ENCODE measurements at places on chromosomes 7 and 10. TPM values are rescaled to one million over a fixed set of nuclear protein-coding genes. Genes with fewer than 3 reads are reported as not detected.

DNA sequence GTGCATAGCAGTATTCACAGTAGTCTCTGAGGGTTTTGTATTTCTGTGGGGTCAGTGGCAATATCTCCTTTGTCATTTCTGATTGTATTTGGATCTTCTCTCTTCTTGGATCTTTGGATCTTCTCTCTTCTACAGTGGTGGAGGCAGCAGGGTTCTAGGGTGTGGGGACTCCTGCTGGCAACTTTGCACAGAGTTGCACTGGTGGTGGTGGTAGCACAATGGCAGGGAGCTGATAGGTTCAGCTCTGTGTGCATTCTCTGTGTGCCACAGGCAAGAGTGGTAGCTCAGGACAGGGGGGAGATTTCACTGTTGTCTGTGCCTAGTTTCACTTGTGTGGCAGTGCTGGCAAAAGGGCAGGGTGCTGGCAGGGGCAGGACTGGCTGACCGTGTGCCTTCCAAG, 35.1 kb upstream of the PRSS37 start:
- no peak for DNase-seq
- no peaks in the 10 kb centered on the region for H3K4me1 ChIP-seq
- no peaks in the 10 kb centered on the region for H3K36me3 ChIP-seq
- no peak overlapping the region for H3K27ac ChIP-seq
- H3K4me3 ChIP-seq, result no peak overlapping the region
- H3K27me3 ChIP-seq, result no peaks in the 10 kb centered on the region

GRCh38 chr10:89342206-89342958, 14.6 kb downstream of the IFIT3 start:
- no peaks in the 10 kb centered on the region for H3K27me3 ChIP-seq
- peaks cover 12% of the 10 kb centered on the region for H3K4me1 ChIP-seq
- no peak overlapping the region for H3K27ac ChIP-seq
- DNase-seq, result no peak

The PRXL2A gene
- total RNA-seq, result 23.1 TPM

DNA sequence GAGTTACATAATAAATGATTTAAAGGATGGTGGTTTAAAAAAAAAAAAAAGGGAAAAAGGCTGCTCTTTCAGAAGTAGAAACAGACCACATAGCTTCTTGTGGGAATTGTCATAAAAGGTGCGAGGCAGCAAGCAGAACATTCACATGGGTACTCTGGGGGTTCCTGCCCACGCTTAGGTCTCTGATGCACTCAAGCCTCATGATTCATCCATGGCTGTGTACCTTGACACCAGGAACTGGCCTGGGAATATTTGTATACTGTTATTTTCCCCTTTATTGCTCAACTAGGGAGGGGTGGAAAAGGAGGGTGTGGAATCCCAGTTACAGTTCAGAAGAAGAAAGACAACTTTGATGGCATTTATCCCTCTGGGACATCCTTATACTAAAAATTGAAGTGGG, 4.0 kb downstream of the PON2 start:
- H3K4me3 ChIP-seq, result no peak overlapping the region
- DNase-seq, result no peak
- H3K27ac ChIP-seq, result no peak overlapping the region
- no peaks in the 10 kb centered on the region for H3K27me3 ChIP-seq
- no peaks in the 10 kb centered on the region for H3K4me1 ChIP-seq

The FAM25A gene
- total RNA-seq, result not detected

- no peak for DNase-seq
- H3K36me3 ChIP-seq, result no peaks in the 10 kb centered on the region
- H3K27me3 ChIP-seq, result no peaks in the 10 kb centered on the region
These were observed 1.7 kb downstream of the ABCC2 start for GRCh38 chr10:99784016-99784726.

DNA sequence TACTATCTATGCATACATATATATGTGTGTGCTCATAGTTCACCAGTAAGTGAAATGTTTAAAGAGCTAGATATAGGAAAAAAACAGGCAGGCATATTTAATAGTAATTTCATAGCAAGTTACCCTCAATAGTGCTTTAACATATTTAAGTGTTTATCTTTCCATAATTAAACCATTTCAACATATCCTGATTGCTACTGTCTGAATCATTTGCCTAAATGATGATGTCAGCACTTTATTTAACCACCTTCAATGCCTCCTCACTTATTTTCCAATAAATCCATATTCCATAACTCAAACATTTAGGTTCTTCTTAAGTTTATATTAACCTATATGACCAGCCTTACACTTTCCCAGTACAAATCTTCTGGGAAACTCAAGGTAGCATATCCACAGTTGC, 601.1 kb downstream of the ARL4A start:
- peaks cover 5% of the 10 kb centered on the region for H3K4me1 ChIP-seq
- no peak overlapping the region for H3K27ac ChIP-seq
- no peak for DNase-seq
- no peak overlapping the region for H3K4me3 ChIP-seq
- no peaks in the 10 kb centered on the region for H3K36me3 ChIP-seq

GRCh38 chr10:102435529-102436233, 3.3 kb upstream of the CUEDC2 start:
- peaks cover 6% of the 10 kb centered on the region for H3K4me1 ChIP-seq
- no peak overlapping the region for H3K4me3 ChIP-seq
- no peak for DNase-seq
- no peak overlapping the region for H3K27ac ChIP-seq
- no peaks in the 10 kb centered on the region for H3K36me3 ChIP-seq

The RPEL1 gene
- not detected for total RNA-seq

- no peak overlapping the region for H3K27ac ChIP-seq
- H3K36me3 ChIP-seq, result no peaks in the 10 kb centered on the region
- no peaks in the 10 kb centered on the region for H3K27me3 ChIP-seq
- H3K4me1 ChIP-seq, result peaks cover 3% of the 10 kb centered on the region
- no peak overlapping the region for H3K4me3 ChIP-seq
These were observed 23.4 kb downstream of the HYCC1 start for GRCh38 chr7:22990588-22990949.

The KLF14 gene
- total RNA-seq, result 0.78 TPM

DNA sequence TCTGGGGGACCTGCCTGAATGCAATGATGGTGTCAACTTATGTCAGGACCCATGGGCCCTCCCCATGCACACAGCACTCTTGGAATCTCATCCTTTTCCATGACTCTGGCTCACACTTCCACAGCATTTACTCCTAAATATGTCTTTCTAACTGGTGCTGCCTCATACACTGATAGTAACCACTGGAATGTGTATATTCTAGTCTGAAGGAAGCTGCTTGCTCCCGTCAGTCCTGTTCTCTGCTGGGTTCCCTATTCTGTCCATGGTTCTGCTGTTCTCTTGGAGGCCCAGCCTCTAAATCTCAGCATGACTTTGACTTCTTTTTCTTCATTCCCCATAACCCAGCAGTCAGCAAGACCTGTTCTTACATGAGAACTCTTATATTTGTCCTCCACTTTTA, 1055.1 kb downstream of the KCNMA1 start:
- no peaks in the 10 kb centered on the region for H3K27me3 ChIP-seq
- no peak for DNase-seq
- no peaks in the 10 kb centered on the region for H3K36me3 ChIP-seq
- no peak overlapping the region for H3K4me3 ChIP-seq
- H3K27ac ChIP-seq, result no peak overlapping the region

The CALHM2 gene
- 14.7 TPM for total RNA-seq

GRCh38 chr7:93955304-93955703, 33.8 kb downstream of the GNG11 start:
- H3K4me3 ChIP-seq, result no peak overlapping the region
- no peak overlapping the region for H3K27ac ChIP-seq
- no peaks in the 10 kb centered on the region for H3K36me3 ChIP-seq
- no peaks in the 10 kb centered on the region for H3K27me3 ChIP-seq

DNA sequence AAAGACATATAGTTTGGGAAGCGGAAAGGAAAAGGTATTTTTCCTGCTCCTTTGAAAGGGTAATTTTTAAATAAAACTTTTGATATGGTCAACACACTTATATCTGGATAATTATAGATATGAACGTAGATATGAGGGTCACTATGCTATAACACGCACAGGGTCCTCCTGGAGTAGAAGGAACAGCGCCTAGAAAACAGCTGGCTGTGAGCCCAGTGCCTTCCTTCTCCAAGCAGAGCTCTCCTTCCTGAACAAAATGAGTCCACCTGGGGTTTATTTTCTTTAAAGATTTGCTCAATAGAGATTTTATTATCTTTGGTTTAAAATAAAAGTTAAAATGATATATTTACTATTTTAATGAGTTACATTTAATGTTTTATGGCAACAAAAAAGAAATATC, 13.1 kb downstream of the STEAP1 start:
- no peak for DNase-seq
- no peaks in the 10 kb centered on the region for H3K4me1 ChIP-seq
- H3K4me3 ChIP-seq, result no peak overlapping the region

GRCh38 chr10:114930320-114930719, 7.7 kb upstream of the TRUB1 start:
- no peaks in the 10 kb centered on the region for H3K36me3 ChIP-seq
- H3K27ac ChIP-seq, result no peak overlapping the region
- H3K4me3 ChIP-seq, result no peak overlapping the region

GRCh38 chr7:104951546-104951945, 62.5 kb upstream of the KMT2E start:
- H3K27me3 ChIP-seq, result no peaks in the 10 kb centered on the region
- no peak overlapping the region for H3K4me3 ChIP-seq
- H3K36me3 ChIP-seq, result no peaks in the 10 kb centered on the region
- no peaks in the 10 kb centered on the region for H3K4me1 ChIP-seq

- H3K36me3 ChIP-seq, result no peaks in the 10 kb centered on the region
- no peaks in the 10 kb centered on the region for H3K4me1 ChIP-seq
- DNase-seq, result no peak
- no peaks in the 10 kb centered on the region for H3K27me3 ChIP-seq
- H3K4me3 ChIP-seq, result no peak overlapping the region
- H3K27ac ChIP-seq, result no peak overlapping the region
These were observed 3.2 kb downstream of the AGR2 start for GRCh38 chr7:16801579-16801978.

GRCh38 chr7:112798274-112799159, 8.3 kb upstream of the TMEM168 start:
- H3K4me3 ChIP-seq, result no peak overlapping the region
- DNase-seq, result no peak
- H3K27me3 ChIP-seq, result no peaks in the 10 kb centered on the region
- H3K4me1 ChIP-seq, result no peaks in the 10 kb centered on the region
- no peaks in the 10 kb centered on the region for H3K36me3 ChIP-seq

GRCh38 chr10:33125522-33126517, 167.8 kb upstream of the ITGB1 start:
- H3K27me3 ChIP-seq, result no peaks in the 10 kb centered on the region
- H3K4me3 ChIP-seq, result no peak overlapping the region
- DNase-seq, result no peak
- peak overlapping the region; percentile 29 for H3K27ac ChIP-seq

DNA sequence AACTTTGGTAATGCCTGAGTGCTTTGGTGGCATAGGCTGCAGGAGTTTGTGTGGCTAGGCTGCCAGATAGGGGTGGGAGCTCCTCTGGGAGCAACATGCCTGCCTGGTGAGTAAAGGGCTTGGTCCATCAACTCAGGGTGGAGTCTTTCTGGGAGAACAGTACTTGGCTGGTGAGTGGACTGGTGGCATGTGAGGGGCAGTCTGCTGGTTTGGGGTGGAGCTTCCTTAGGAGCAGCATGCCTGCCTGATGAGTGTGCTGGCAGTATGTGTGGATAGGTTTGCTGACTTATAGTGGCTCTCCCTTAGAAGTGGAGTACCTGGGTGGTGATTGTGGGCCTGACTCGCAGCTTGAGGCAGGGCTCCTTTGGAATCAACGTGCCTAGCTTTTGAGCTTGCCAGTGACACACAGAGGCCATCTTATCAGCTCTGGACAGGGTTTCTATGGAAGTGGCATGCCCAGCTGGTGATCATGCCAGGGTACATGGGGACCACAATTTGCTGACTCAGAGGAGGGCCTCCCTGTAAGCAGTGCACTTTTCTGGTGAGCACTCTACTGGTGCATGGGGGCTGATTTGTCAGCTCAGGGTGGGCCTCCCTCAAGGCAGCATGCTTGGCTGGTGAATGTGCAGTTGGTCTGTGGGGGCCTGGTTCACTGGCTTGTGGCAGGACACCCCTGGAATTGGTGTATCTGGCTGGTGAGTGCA, 35.0 kb upstream of the SRI start:
- no peaks in the 10 kb centered on the region for H3K36me3 ChIP-seq
- DNase-seq, result no peak
- no peaks in the 10 kb centered on the region for H3K27me3 ChIP-seq
- no peak overlapping the region for H3K27ac ChIP-seq
- H3K4me1 ChIP-seq, result no peaks in the 10 kb centered on the region

The STOX1 gene
- 1.4 TPM for total RNA-seq

GRCh38 chr7:1966631-1967200, 266.0 kb downstream of the MAD1L1 start:
- no peaks in the 10 kb centered on the region for H3K27me3 ChIP-seq
- no peak for DNase-seq
- H3K4me1 ChIP-seq, result no peaks in the 10 kb centered on the region
- H3K4me3 ChIP-seq, result no peak overlapping the region

- no peak for DNase-seq
- H3K27me3 ChIP-seq, result no peaks in the 10 kb centered on the region
- peak overlapping the region; percentile 94 for H3K27ac ChIP-seq
- peaks cover 30% of the 10 kb centered on the region for H3K4me1 ChIP-seq
- peak overlapping the region; percentile 85 for H3K4me3 ChIP-seq
- no peaks in the 10 kb centered on the region for H3K36me3 ChIP-seq
These were observed 835 bp downstream of the COMMD3 start for GRCh38 chr10:22317076-22317370.

DNA sequence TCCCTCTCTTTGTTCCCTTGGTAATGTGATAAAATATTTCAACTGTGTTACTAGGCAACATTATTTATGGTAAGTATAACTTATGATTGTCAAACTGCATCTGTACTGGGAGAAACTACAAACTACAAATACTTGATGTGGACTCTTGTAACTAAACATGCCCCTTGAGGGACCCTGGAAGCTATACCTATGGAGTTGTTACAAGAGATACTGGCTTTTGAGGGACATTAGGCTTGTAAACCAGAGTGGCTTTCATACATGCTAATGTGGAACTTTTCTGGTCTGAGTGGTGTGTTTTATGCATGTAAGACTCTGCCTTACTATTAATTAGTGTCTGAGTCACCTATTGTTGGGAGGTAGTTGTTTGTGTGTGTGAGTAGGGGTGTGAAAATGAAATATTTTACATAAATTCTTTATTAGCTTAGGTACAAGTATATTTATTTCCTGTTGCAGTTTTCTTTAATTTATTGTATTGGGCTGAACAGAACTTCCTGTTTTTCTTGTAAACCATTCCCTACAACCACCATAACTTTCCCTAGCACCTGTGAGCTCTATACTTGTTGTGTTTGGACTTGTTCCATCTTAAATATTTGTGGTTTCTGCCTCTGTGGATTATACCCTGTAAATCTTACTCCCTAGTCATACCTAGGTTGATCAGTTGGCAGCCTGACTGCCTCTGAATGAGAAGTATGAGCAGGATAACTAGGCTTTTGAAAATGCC, 49.8 kb downstream of the STK31 start:
- no peaks in the 10 kb centered on the region for H3K4me1 ChIP-seq
- H3K27ac ChIP-seq, result no peak overlapping the region
- H3K36me3 ChIP-seq, result no peaks in the 10 kb centered on the region
- H3K27me3 ChIP-seq, result no peaks in the 10 kb centered on the region

The C7orf57 gene
- not detected for total RNA-seq

The SMC3 gene
- 25.9 TPM for total RNA-seq

All from gastrocnemius medialis (tissue), 4 donors.